IMR-90 (cell line): ENCODE measurements at places on chromosomes 11 and 22. TPM values are rescaled to one million over a fixed set of nuclear protein-coding genes. Genes with fewer than 3 reads are reported as not detected.

Gene BTBD18
- total RNA-seq = not detected in 2 replicates

Gene HSPB2
- total RNA-seq = under 0.01 and 0.18 TPM in 2 replicates

Gene PKP3
- total RNA-seq = 1.4 and 2.2 TPM in 2 replicates

Gene PRR33
- not detected in 2 replicates for total RNA-seq

Gene C1QTNF6
- total RNA-seq = 1.1 TPM in 2 replicates

Gene MS4A14
- total RNA-seq = not detected in 2 replicates

DNA sequence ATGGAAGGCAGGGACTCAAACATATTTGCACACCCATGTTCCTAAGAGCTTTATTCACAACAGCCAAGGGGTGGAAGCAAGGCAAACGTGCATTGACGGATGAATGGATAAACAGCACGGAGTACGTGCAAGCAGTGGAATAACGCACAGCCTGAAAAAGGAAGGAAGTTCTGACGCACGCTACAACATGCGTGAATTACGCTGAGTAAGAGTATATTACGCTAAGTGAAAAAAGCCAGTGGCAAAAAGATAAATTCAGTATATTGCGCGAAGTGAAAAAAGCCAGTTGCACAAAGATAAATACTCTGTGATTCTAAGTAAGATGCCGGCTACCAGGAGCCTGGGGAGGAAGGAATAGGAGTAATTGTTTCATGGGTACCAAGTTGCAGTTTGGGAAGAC lies 19.5 kb downstream of the PHF21B start:
- H3K27ac ChIP-seq = no peak overlapping the region
- DNase-seq = no peak
- peaks cover 35% of the 10 kb centered on the region for H3K27me3 ChIP-seq
- no peak overlapping the region for H3K4me3 ChIP-seq

DNA sequence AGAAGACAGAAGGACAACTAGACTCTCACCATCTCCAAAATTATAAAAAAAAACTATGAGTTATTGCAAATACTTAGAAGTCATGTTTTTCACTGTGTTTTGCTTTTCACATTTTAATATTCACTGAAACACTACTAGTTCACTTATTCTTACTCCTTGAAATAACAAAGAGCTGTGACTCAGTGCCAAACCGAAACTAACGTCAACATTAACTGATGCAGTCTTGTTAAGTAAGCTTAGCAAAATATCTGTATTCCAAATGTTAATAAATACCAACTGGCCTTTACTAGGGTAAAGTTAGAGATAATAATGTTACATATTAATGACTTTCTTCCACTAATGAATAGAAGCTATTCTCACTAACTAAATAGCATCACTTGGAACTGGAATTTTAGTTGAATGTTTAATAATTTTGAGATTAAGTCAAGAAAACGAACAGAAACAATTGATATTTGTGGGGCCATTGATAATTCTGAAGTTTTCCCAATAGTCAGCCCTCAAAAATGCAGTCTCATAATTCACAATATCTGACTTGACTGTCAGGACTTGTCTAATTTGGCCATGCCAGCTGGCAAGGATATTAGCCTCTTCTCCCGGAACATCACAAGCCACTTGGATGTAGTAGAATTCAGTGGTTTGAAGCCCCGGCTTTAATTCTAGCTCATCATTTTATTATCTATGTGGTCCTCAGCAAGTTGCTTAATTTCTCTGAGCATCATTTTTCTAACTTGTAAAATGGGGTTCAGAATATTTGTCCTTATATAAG lies 230.1 kb upstream of the DDI1 start:
- H3K36me3 ChIP-seq = no peaks in the 10 kb centered on the region
- peaks cover 6% of the 10 kb centered on the region for H3K4me1 ChIP-seq
- peak overlapping the region; percentile 33; the same call in 1 of the 2 replicates for H3K27ac ChIP-seq
- H3K4me3 ChIP-seq = no peak overlapping the region
- DNase-seq = peak; percentile 93
- no peaks in the 10 kb centered on the region for H3K27me3 ChIP-seq

DNA sequence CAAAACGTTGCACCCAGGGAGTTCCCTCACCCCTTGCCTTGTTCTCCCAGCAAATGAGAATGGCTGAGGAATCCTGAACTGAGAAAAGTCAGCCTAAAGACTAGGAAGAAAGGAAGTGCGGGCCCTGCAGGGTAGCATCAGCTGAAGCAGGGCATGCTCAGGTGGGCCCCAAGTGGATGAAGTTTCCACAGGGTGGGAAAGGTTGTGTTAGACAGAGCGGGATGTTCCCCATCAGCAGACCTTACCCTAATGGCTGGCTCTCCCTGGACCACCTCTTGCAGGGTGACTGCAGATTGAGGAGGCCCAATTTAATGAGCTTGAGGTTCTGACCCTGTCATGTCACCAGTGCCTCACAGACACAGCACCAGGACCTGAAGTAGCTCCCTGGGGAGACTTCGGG lies 81.5 kb upstream of the MYOD1 start:
- 0 out of 2 replicates have a peak, but pooled peaks cover 4% of the 10 kb centered on the region for H3K27me3 ChIP-seq
- H3K27ac ChIP-seq = no peak overlapping the region
- no peak for DNase-seq
- H3K4me3 ChIP-seq = no peak overlapping the region
- no peaks in the 10 kb centered on the region for H3K36me3 ChIP-seq

DNA sequence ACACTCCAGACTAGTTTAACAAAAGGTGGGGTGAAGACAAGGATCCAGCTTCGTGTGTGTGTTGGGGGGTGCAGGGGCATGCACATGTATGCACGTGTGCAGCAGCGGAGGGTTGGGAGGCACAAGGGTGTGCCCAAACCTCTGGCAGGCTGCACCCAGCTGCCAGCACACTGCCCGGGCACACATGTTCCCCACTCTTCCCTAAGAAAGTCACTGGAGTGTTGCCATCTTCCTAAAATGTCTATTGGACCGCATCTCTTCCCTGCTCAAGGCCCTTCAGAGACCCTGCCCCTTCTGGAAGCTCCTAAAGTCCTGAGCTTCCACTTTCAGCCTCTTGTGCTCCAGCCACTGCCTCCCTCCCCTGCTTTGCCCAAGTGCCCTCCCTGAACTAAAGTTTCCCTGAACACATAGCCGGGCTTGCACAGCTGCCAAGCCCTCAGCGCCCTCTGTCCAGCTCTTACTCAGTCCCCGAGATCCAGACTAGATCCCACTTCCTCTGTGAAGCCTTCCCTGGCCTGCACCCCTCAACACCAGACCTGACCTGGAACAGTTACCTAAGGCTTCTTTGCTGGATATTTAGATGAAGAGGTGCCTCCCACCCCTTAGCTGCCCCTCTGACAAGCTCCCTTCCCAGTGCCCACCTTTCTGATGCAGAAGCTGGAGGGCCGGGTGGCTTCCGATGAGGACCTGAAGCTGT lies 6.0 kb downstream of the CFL1 start:
- H3K27me3 ChIP-seq = no peaks in the 10 kb centered on the region
- peaks cover 4% of the 10 kb centered on the region for H3K4me1 ChIP-seq
- no peak for DNase-seq
- no peak overlapping the region for H3K4me3 ChIP-seq
- H3K27ac ChIP-seq = no peak overlapping the region
- peaks cover 59% of the 10 kb centered on the region for H3K36me3 ChIP-seq

GRCh38 chr11:59574932-59575502 lies 40.6 kb downstream of the OSBP start:
- peaks cover 38% of the 10 kb centered on the region for H3K36me3 ChIP-seq
- H3K27ac ChIP-seq = peak overlapping the region; percentile 73; the same call in 1 of the 2 replicates
- DNase-seq = no peak
- no peak overlapping the region for H3K4me3 ChIP-seq
- H3K27me3 ChIP-seq = no peaks in the 10 kb centered on the region
- peaks cover 16% of the 10 kb centered on the region for H3K4me1 ChIP-seq

- no peak for DNase-seq
- H3K27me3 ChIP-seq = no peaks in the 10 kb centered on the region; the same call in 1 of the 2 replicates
- H3K36me3 ChIP-seq = no peaks in the 10 kb centered on the region
- no peak overlapping the region for H3K4me3 ChIP-seq
Measured at GRCh38 chr11:109791337-109791736, 301.9 kb upstream of the ZC3H12C start.

- peaks cover 31% of the 10 kb centered on the region for H3K36me3 ChIP-seq
- H3K4me1 ChIP-seq = peaks cover 41% of the 10 kb centered on the region
- no peak for DNase-seq
- H3K4me3 ChIP-seq = no peak overlapping the region
- no peaks in the 10 kb centered on the region for H3K27me3 ChIP-seq
Measured at GRCh38 chr11:2388431-2389376, 11.6 kb downstream of the CD81 start.

GRCh38 chr11:4751201-4751600 lies 18.5 kb downstream of the OR51F1 start:
- H3K27me3 ChIP-seq = no peaks in the 10 kb centered on the region
- no peaks in the 10 kb centered on the region for H3K36me3 ChIP-seq
- no peak overlapping the region for H3K27ac ChIP-seq
- no peak overlapping the region for H3K4me3 ChIP-seq
- no peak for DNase-seq
- no peaks in the 10 kb centered on the region for H3K4me1 ChIP-seq

DNA sequence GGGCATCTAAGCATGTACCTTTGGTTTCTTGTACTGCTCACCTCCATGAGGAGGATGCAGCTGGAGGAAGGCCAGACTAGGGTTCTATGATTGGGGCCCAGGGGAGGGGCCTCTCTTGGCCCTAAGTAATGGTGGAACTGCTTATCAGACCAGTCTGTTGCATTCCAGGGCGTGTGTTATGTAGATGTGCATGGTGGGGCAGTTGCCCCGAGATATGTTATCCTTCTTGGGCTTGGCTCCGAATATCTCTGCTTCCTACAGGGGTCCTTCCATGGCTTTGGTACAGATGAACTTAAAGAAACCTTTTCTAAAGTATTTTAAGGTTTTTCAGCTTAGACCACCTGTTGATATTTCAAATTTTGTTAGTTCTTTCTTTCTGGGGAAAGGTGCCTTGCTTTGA lies 126.0 kb downstream of the SWAP70 start:
- H3K27me3 ChIP-seq = no peaks in the 10 kb centered on the region
- H3K4me3 ChIP-seq = no peak overlapping the region
- H3K36me3 ChIP-seq = peaks cover 24% of the 10 kb centered on the region
- DNase-seq = no peak

- no peaks in the 10 kb centered on the region for H3K27me3 ChIP-seq
- no peak overlapping the region for H3K4me3 ChIP-seq
- no peak for DNase-seq
- peaks cover 47% of the 10 kb centered on the region for H3K36me3 ChIP-seq
Measured at GRCh38 chr11:57320719-57321387, 3.9 kb downstream of the TNKS1BP1 start.

DNA sequence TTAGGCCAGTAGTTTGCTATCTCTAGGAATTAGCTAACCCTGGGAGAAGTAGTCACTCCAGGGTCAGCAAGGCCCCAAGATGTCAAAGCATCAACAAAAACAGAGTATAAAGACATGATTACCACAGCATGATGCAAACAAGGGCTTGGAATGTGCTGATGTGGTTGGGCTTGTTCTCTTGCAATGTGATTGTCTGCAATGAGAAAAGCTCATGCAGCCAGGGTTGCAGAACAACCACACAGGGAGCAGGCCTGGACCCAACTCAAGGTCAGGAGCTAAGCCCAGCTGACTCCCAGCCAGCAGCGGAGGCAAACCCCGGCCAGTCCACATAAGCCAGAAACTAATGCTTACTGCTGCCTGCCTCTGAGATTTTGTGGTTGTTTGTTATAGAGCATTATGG lies 132.4 kb upstream of the ZC3H12C start:
- H3K27ac ChIP-seq = no peak overlapping the region
- no peaks in the 10 kb centered on the region for H3K27me3 ChIP-seq
- DNase-seq = peak; percentile 79
- H3K36me3 ChIP-seq = no peaks in the 10 kb centered on the region
- no peak overlapping the region for H3K4me3 ChIP-seq
- H3K4me1 ChIP-seq = no peaks in the 10 kb centered on the region

- H3K27ac ChIP-seq = no peak overlapping the region
- H3K4me1 ChIP-seq = peaks cover 6% of the 10 kb centered on the region
- H3K4me3 ChIP-seq = no peak overlapping the region
- H3K36me3 ChIP-seq = no peaks in the 10 kb centered on the region
Measured at GRCh38 chr22:38927033-38927781, 30.2 kb upstream of the APOBEC3A start.

DNA sequence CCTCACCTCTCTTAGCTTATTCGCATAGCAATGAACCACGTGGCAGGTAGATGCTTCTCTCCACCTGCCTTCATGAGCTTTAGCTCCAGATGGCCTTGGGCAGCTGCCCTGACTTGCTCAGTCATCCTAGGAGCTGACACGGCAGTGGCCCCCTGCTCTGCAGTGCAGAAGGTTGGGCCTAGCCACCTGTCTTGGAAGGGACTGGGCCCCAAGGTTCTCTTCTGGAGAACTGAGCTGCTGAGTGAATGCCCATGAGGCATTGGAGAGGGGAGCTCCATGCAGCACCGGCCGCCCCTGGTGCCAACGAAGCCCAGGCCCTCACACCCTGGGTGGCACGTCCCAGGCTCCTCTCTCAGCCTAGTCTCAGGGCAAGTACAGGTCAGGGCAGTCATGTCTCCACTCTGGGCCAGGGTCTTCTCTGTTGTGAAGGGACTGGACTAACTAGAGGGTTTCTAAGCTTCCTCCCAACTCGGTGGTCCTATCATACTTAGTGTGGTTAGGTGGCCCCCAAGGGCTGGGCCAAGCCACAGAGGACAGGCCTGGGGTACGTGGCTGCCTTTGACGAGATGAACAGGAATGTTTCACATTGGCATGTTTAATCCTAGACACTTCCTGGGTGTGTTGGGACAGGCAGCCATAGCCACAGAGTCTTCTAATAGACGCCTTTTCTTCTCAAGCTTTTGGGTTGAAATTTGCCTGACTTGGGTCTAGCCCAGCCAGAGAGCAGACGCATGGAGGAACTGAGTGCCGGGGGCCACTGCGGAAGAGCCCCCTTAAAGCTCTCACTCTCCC lies 47.9 kb downstream of the ALX4 start:
- H3K27me3 ChIP-seq = peaks cover 2% of the 10 kb centered on the region; the same call in 1 of the 2 replicates
- no peak overlapping the region for H3K27ac ChIP-seq
- no peak overlapping the region for H3K4me3 ChIP-seq
- DNase-seq = no peak
- no peaks in the 10 kb centered on the region for H3K4me1 ChIP-seq
- no peaks in the 10 kb centered on the region for H3K36me3 ChIP-seq

DNA sequence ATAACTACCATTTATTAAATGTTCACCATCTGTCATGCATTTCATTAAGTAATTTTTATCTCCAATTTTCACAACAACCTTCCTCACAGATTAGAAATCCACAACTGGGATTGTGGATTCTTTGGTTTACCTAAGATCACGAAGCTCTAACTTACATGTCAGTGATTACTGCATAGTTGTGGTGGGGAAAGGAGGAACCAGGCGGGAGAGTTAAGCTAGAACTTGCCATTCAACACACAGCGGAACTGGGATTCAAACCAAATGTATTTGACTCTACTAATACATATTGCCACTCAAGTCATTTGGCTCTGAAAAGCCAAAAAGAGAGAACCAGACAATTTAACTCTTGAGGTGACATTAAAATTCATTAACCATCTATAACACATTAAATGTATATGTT lies 10.4 kb upstream of the LAYN start:
- no peaks in the 10 kb centered on the region for H3K27me3 ChIP-seq
- H3K4me3 ChIP-seq = no peak overlapping the region
- no peak overlapping the region for H3K27ac ChIP-seq
- no peak for DNase-seq
- peaks cover 3% of the 10 kb centered on the region; the same call in 1 of the 2 replicates for H3K4me1 ChIP-seq
